ENCODE measurements at places on chromosomes 13 and 19.

GRCh38 chr19:13699786-13700185 is 64.5 kb upstream of the MRI1 start:
- no peak for DNase-seq

- DNase-seq: no peak
These were observed 334.2 kb downstream of the KLF12 start for GRCh38 chr13:73800011-73800410.

DNA sequence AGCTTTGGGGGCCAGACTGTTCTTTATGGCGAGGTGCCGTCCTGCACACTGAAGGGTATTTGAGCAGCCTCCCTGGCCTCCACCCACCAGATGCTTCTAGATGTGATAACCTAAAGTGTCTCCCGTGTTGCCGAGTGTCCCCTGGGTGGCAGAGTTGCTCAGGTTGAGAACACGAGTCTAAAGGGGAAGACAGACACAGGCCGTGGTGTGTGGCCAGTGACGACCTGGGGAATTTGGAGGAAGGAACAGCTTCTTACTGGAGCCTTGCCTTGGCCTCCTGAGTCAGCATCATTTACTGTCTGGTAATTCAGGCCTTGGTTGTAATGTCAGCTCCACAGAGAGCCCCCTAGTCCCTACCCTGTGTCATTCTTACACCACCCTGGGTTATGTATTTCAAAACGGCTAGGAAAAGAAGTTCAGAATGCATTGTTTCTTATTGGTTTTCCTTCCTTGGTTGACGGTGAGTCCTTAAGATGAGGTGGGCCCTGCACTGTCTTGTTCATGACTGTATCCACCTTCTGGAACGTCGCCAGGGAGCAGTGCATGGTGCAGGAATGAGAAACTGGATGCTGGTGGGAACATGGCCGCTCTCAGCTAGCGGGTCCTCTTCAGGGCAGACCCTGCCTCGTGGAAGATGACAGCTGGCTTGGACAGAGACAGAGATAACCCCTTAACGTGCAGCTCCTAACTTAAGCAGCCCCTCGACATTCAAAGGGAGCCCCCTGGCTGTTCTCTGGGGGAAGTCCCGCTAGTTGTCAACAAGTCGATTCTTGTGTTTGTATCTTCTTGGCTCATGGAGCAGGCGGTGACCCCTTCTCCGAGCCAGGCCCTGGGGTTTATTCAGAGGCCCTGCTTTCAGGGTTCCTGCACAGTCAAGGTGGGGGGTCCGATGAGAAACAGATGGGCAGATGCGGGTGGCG is 7.2 kb downstream of the SIN3B start:
- DNase-seq: no peak

DNA sequence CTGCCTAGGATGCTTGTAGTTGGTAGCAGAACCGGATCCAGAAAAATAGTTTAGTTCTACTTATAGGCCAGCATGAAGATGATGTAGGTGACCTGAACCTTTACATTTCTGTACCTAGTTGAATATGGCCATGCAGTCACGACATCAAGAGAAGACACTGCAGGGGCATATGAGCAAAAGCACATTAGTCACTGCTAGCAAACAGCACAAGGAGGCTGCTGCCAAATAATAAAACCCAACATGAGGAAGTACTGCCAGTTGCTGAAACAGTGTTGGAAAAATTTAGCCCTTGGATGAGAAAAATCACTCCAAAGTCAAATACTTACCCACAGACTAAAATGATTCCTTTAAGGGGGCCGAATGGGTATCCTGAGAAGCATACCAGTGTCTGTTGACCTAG is 20.8 kb downstream of the ERICH6B start:
- no peak for DNase-seq

DNA sequence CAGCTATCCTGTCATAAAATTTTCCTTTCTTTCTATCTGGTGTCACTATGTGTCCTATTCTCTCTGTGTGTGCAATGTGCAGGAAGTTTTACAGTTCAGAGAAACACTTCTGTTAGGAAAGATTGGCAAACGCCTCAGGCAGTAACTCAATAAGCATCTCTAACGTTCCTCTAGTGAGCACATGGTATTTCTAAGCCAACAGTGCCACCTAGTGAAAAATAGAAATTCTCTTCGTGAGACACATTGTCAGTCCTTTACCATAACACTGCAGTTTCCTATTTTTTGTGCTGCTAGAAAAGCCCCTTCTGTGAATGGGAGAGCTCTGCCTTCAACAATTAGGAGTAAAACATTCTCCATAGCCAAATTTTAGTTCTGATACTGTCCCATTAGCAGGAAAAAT is 50.7 kb downstream of the ZNF723 start:
- no peak for DNase-seq

DNA sequence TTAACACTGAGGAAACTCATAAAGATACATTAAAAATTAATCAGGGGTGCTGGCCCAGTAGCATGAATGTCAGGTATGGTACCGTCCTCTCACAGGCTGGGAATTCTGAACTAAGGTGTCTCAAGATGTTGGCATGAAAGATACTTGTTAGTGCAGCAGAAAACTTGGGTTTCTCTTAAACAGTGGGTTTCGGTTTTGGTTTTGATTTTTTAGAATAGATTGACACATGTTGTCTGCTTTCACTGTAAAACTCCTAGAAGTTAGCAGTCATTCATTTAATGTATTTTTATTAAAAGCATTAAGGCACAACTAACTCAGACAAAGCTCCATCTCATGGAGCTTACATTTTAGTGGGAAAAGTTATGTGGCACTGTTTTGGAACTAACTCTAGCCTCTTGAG is 3.5 kb upstream of the OBI1 start:
- no peak for DNase-seq

Measured in mesothelial cell of epicardium (in vitro differentiated cells).